Activated naive CD8-positive, alpha-beta T cell treated with anti-CD3 and anti-CD28 coated beads for 36 hours (primary cell): ENCODE measurements at places on chromosomes 2 and 18. TPM values are rescaled to one million over a fixed set of nuclear protein-coding genes. Genes with fewer than 3 reads are reported as not detected.

Gene SLC16A14
- 1.2 TPM for total RNA-seq

GRCh38 chr18:23992089-23992940, 22.2 kb upstream of the TTC39C start:
- peak; percentile 49 for DNase-seq

- no peak for DNase-seq
These were observed 91.9 kb upstream of the RASGRP3 start for GRCh38 chr2:33384599-33384961.

GRCh38 chr2:158392687-158393086, 63.9 kb downstream of the CCDC148 start:
- no peak for DNase-seq

GRCh38 chr2:132495881-132496280, 79.3 kb downstream of the GPR39 start:
- DNase-seq = no peak

- no peak for DNase-seq
These were observed 238.3 kb downstream of the PRKCE start for GRCh38 chr2:45889620-45890370.

DNA sequence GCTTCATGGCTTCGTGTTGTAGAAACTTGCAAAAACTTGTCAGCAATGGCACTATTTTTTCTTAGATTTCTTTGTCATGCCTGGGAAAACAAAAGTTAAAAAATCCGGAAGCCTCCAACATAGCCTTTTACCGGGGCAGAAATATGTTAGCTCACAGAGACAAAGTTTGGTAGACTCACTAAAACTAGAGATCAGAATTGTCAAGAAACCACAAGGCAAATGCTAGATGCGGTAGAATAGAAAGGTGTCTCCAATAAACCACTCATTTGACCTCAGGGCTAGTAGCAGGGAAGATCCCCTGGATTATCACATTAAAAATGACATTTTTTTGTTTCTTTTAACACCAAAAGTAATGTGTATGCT, 405 bp downstream of the CASP10 start:
- DNase-seq = no peak

Gene OXER1
- total RNA-seq = 0.16 TPM

DNA sequence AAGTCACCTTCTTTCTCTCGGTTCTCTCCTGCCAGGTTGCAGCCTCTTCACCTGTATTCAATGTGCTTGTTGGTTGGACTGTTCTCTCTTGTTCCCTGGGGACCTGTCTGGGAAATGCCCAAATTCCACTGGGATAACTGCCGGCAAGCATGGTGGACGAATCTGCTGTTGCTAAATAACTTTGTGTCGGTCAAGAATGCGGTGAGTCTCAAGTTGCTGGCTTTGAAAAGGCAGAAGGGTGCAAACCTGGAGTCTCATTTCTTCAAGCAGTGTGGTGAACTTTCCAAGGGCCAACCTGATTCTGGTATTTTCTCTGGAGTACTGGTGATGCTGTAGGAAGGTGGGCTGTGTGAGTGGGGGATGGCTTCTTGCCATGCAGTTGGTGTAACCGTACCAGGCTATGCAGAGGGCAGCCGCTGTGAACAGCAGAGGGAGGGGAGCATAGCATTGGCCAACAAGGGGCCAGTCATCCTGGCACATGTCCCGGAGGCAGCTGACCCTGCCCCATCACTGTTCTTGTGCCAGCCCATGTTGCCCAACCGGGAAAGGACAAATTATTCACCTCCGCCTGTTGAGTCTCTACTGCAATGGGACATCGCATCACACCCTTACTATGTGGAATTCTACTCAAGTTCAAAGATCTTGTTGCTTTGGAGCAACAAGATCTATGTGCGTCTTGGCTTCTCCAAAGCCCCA, 88.1 kb upstream of the SEC11C start:
- no peak for DNase-seq

DNA sequence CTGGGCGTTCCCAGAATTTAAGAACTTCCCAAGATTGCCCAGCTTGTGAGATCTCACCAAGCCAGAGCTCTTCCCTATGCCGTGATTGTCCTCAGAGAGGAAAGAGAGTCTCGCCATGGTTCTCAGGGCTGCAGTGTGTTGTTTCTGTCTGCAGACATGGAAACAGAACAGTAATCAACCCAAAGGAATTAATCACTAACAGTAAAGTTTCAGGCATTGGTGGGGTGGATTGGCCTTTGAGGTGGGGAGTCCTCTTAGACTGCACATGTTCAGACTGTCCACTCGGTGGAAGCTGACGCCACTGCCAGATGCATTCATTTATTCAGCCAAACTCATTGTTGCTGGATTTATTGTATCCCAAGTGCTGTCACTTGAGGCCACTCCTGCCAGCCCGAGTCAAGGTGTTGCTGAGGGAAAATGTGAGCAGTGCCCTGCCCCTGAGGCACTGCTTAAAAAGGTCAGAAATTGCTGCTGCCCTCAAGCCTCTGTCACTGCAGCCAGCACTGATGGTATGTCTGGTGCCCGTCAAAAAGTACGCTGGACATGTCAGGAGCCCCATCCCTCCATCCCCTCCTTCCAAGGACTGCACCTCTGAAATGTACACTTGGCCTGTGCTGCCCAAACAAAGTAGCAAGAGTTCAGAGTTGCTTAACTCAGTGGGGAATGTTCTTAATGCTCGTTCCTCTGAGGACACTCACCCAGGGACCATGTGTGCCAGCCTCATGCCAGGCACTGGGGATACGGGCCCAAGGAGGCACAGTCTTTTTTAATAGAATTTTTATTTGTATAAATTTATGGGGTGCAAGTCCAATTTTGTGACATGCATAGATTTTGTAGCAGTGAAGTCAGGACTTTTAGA, 201.0 kb downstream of the GLI2 start:
- DNase-seq = no peak

DNA sequence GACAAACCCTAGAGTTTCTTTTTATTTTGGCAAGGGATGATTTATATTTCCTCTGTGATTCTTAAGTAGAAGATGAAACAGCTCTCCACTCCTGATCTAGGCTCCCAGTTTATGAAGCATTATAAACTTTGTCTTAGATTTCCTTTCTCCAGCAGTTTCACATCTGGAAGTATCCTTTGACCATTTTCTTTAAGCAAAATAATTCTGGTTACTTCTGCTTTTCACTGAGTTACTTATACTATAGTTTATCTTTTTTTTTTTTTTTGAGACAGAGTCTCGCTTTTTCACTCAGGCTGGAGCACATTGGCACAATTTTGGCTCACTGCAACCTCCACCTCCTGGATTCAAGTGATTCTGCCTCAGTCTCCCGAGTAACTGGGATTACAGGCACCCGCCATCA, 45.5 kb downstream of the KCMF1 start:
- DNase-seq = no peak

- no peak for DNase-seq
These were observed 237.4 kb downstream of the RNF144A start for GRCh38 chr2:7154656-7155055.

DNA sequence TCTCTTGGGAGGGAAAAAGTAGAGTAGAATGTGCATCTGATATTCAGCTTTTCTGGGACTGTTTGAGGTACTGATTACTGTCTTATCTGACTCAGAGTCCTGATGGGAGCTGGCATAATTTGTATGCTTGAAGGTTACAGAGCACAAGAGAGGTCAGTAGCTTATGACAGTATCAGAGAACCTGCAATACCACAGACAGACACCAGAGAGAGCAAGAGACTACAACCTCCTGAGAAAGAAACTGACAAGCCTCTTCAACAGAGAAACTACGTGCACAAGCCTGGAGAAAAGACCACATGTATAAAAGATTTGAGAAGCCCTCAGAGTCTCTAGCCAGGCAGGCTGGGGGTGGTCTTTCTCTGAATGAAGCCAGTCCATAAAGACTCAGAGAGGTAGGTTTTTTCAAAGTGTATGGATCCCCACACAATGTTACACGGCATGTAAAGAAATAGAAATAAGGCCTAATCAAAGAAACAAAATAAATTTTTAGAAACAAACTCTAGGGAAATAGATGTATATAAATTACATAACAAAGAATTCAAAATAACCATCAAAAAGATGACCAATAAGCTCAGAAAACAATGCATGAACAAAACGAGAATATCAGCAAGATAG, 568.3 kb downstream of the LRRTM4 start:
- DNase-seq = no peak

DNA sequence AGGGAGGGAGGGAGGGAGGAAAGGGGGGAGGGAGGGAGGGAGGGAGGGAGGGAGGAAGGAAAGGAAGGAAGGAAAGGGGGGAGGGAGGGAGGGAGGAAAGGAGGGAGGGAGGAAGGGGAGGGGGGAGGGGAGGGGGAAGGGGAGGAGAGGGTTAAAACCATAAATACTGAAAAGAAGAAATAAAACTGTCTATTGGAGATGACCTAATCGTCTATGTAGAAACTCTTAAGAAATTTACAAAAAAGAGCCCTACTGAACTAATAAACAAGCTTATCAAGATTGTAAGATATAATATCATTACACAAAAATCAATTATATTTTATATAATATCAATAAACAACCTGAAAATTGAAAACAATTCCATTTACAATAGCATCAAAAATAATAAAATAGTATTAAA, 32.3 kb upstream of the CTDP1 start:
- DNase-seq = no peak

Gene WDR43
- 191 TPM for total RNA-seq

DNA sequence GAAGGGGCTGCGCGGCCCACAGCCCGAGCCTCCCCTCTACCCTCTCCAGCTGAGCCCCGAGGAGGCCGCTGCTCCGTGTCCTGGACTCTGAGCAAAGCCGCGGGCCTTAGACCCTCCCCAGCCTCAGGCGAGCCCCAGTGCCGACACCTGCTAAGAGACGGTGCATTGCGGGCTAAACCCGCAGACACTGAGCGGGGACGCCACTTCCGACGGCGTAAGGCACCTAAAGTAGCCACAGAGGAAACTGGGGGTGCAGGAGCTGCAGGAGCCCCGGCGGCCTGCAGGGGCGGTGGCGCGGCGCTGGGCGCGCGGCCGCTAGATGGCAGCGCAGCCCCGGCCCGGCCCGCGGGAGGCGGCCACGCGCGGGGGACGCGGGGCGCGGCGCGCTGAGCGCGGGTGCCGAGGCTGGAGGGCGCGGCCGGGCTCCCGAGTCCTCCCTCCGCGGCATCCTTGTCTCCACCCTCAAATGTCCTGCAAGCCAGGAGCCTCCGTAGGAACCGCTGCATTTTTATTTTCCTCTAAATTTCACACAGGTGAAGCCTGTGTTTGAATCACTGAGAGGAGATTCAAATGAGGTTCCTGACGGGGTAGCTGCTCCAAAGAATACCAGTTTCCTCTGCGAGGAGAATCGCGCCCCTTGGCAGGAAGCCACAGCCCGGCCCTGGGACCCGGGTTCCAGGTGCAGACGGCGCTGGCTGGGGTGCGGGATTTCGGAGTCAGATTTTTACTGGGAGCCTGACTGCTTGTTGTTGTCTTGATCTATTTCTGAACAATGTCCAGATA, 650.5 kb downstream of the GALR1 start:
- DNase-seq = peak; percentile 75

- DNase-seq = no peak
These were observed 122.9 kb upstream of the UNC80 start for GRCh38 chr2:209648714-209649113.

GRCh38 chr2:231470246-231470900, 6.1 kb upstream of the NCL start:
- no peak for DNase-seq

GRCh38 chr2:109711230-109712122, 82.6 kb upstream of the RGPD5 start:
- DNase-seq = no peak

DNA sequence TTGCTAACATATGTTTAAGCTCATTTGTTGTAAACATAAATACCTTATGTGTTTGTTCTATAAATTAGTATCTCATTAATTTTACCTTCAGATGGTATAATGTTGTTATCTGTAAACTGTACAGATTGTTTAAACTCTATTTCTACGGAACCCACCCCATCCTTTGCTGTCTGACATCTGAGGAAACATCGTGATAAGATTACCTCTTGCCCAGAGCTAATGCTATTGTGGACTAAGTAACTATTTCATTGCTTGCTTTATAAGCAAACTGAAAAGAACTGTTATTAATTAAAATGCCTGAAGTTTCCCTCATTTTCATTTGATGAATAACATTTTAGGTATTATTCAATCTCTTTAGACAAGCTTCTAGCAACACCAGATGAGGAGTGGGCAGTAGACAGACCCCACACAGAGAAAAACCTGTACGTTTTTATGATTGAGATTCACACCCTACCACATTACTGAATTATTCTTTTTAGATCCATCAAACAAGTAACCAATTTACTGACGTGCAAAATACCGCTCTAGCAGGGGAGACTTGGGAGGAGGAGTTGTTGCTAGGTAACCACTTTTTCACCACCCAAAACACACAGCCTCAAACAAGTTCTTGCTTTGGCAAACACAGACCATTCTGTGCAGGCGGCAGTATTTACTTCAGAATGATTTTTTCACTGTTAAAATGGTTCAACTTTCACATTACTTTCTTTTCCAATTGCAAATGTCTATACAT, 1.9 kb upstream of the SYT4 start:
- no peak for DNase-seq

DNA sequence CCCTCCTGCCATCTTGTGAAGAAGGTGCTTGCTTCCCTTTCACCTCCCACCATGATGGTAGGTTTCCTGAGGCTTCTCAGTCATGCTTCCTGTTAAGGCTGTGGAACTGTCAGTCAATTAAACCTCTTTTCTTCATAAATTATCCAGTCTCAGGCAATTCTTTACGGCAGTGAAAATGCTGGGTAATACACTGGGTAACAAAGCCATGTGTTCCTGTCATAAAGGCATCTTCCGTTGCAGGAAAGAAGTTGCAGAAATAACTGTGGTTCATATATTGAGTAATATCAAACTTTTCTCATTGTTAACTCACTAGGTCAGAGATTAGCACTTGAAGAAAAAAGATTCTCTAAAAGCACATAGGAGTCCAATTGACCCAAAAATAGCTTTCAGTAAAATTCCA, 163.9 kb upstream of the HNMT start:
- DNase-seq = no peak

- DNase-seq = no peak
These were observed 318.9 kb upstream of the HS6ST1 start for GRCh38 chr2:128637481-128638155.

GRCh38 chr2:122136056-122136455, 380.6 kb downstream of the TSN start:
- no peak for DNase-seq

GRCh38 chr18:8515142-8515865, 93.9 kb upstream of the RAB12 start:
- no peak for DNase-seq

Gene PLA2R1
- total RNA-seq = not detected
